H4 (cell line): ENCODE measurements at places on chromosomes 1 and 21. TPM values are rescaled to one million over a fixed set of nuclear protein-coding genes. Genes with fewer than 3 reads are reported as not detected.
A peak's percentile ranks its signal among the peaks of the same experiment; 100 is the strongest.

The MPZ gene
- 0.27 and 0.39 TPM in 2 replicates for total RNA-seq

- DNase-seq, result no peak
Observed at GRCh38 chr21:37461479-37461878, 94.9 kb downstream of the DYRK1A start.

GRCh38 chr1:209911746-209912145 is 26.3 kb upstream of the SYT14 start:
- no peak for DNase-seq

The OR2T34 gene
- not detected in 2 replicates for total RNA-seq

The SPATA46 gene
- total RNA-seq, result not detected in 2 replicates

DNA sequence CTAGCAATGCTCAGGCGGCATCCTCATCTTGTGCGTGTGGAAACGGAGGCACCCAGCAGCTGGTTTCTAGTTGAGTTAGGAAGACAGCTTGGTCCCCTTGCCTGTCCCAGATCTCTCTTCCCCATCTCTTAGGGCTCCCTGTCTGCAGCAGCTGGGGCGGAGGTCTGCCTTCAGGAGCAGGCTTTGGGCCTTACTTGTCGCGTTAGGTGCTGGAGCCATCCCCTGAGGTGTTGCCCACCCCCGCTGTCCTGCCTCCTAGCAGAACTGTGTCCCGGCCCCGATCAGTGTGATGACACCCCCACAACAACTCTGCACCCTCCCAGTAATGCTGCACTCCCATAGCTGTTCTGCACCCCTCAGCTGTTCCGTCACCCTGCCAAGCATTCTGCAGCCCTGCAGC is 40.7 kb downstream of the UMODL1 start:
- no peak for DNase-seq

The RBM11 gene
- 2.8 and 7.1 TPM in 2 replicates for total RNA-seq

DNA sequence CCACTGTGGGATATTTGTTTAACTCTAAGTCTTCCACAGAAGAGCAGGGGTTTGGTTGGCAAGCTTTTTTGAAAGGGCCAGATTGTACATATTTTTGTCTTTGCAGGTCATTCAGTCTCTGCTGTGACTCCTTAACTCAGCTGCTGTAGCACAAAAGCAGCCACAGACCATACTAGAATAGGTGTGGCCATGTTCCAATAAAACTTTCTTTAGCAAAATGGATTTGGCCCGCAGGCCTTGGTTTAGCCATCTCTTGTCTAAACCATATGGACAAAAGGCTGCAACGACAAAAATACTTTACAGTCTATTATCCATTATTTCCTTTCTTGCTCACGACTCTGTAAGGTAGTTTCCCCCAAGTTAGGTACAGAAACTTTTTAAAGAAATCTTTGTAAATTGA is 60.5 kb downstream of the ESRRG start:
- no peak for DNase-seq

DNA sequence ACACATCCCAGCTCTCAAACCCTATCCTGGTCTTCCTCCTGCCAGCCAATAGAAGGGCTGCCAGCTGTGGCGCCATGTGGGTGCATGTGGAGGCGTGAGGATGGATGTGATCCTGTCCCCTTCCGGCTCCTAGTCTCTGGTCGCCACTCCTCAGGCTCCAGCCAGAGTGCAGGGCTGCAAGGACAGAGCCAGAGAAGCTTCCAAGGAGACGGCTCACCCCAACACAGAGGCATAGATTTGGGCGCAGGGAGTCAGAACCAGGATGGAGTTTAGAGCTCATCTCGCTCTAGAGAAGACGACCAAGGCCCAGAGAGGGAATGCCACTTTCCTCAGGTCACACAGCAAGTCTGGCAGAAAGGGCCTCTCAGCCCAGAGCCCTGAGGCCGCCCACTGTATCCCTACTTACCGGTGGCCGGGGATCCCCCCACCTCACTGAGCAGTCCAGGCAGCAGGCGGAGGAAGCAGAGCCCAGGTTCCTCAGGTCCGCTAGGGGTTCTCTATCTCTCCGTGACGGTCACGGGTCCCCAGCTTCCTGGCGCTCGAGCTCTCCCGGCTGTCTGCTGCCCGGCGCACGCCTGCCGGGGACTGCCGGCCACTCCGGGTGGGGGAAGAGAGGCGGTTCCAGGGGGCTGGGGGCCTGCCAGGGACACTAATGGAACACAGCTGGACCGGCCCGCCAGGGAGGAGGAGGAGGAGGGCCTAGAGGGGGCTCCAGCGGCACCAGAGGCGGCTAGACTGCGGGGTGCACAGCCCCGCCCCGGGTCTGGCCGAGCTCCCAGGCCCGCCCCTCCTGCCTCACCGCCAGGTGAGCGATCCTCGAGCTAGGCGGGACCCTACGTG is at the start of gene COL16A1:
TSS of gene COL16A1 (minus strand) at position 587 of the 840 bp plus-strand sequence. CDS start 1,824 bp downstream, outside the sequence.
- DNase-seq, result peak; percentile 45

The SPATA45 gene
- 0.75 TPM in 1 of 2 replicates, not detected in the other for total RNA-seq

- no peak for DNase-seq
Observed at GRCh38 chr1:215321802-215322201, 239.3 kb downstream of the KCNK2 start.

- no peak for DNase-seq
Observed at GRCh38 chr1:235098547-235098946, 30.1 kb downstream of the TOMM20 start.

The CLCA4 gene
- total RNA-seq, result not detected in 2 replicates

DNA sequence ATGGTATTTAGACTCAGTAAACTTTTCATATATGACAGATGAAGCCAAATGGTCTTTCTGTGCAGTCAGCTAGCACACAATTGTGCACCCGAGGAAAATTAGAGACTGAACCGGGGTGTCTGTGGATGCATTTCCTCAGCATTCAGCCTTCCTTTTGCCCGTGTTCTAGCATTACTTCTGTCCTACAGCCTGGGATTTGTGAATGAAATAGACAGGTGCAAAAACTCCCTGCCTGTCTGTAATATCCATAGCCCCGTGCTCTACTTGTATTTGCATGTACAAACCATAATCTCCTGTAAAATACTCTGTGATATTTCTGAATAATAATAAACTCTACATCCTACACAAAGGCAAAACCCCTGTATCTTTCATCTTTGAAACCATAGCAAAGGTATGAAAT is 64.8 kb upstream of the LGALS8 start:
- DNase-seq, result no peak

The IL19 gene
- not detected in 2 replicates for total RNA-seq

The GPR37L1 gene
- total RNA-seq, result 0.02 TPM in 1 of 2 replicates, not detected in the other

The TMEM269 gene
- 0.04 and 0.08 TPM in 2 replicates for total RNA-seq

DNA sequence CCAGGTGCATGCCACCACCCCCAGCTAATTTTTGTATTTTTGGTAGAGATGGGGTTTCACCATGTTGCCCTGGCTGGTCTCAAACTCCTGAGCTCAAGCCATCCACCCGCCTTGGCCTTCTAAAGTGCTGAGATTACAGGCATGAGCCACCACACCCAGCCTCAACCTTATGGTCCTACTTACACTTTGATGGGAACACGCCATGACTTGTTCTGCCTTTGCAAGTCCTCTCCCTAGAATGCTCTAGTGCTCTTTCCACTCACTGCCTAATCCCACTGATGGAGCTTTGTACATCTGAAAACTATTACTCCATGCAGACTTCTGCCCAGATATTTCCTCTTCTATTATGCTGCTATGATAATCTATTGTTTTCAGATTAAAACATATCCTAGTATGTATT is 174.3 kb downstream of the DAB1 start:
- no peak for DNase-seq

DNA sequence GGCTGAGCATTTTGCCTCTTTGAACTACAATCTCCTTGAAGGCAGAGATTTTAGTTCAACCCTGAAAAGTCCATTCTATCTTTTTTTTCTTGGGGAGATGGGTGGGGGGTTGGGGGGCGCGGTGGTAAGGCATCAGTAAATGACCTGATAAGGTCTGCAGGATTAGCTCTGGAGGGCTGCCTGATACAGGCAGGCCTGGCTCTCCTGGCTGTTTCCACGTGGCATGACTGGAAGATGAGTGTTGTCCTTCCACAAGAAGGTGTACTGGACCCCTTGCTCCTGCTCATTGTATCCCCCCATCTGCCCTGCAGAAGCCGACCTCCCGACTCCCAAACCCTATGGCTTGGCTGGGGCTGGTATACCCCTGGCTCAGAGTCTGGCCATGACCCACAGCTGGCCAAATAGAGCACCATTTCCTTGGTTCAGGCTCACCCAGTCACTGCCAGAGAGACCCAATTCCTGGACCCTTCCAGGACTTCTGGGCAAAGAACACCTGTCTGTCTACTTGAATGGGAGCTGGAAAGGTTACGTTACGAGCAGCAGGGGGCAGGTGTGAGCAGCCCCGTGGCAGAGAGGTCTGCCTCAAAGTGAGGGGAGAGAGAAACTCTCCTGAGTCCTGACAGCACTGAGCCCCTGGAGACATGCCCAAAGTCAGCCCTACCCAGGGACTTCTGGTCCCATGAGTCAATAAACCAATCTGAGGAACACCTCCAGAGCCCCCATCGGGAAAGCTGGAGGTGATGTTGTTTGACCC is 17.0 kb downstream of the DHRS3 start:
- DNase-seq, result peak; percentile 68
